IPS-NIHi11 (cell line): ENCODE measurements at places on chromosomes 6 and 20.

DNA sequence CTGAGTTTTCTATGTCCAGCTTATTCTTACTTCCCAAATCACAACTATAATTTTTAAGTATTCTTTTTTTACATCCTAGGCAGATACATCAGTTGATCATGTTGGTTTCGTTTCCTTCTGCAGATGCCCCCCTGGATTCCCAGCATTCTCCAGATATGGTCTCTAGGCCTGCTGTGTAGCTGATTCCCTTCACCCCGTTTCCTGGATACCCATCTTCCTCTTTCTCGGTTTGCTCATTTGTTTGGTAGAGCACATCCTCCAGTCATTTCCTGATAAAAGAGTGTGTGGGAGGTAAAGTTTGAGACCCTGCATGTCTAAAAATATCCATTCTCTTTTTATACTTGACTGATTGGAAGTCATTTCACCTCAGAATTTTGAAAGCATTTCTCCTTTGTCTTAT lies 66.4 kb downstream of the ANKS1A start:
- no peak for DNase-seq

DNA sequence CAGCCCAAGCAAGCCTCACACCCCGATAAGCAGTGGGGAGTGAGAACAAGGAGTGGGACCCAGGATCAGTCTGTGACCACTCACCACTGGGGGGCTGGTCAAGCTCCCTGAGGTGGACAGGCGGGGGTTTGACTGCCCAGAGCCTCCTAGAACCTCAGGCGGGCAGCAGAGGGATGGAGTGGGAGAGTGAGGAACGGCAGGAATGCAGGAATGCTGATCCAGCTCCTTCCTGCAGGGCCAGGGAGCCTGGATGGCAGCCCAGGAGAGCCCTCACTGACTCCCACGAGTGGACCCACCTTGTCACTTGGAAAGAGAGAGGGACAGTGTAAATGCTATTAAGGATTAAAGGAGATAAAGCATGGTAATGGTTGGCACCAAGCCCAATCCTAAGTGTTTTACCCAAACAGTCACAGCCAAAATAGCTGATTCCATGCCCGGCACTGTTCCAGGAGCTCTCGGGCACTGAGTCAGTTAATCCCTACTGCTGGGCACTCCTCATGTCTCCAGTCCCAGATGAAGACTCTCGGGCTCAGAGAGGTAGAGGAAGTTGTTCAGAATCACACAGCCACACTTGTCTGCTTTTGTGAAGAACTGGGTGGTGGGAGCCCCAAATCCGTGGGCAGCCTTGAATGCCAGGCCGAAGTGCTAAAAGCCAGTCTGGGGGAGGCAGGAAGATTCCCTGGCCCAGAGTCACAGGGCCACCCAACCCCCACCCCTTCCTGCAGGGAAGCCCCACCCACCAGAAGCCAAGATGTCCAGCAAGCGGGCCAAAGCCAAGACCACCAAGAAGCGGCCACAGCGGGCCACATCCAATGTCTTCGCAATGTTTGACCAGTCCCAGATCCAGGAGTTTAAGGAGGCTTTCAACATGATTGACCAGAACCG lies 3.1 kb downstream of the MYL9 start:
- DNase-seq = no peak

DNA sequence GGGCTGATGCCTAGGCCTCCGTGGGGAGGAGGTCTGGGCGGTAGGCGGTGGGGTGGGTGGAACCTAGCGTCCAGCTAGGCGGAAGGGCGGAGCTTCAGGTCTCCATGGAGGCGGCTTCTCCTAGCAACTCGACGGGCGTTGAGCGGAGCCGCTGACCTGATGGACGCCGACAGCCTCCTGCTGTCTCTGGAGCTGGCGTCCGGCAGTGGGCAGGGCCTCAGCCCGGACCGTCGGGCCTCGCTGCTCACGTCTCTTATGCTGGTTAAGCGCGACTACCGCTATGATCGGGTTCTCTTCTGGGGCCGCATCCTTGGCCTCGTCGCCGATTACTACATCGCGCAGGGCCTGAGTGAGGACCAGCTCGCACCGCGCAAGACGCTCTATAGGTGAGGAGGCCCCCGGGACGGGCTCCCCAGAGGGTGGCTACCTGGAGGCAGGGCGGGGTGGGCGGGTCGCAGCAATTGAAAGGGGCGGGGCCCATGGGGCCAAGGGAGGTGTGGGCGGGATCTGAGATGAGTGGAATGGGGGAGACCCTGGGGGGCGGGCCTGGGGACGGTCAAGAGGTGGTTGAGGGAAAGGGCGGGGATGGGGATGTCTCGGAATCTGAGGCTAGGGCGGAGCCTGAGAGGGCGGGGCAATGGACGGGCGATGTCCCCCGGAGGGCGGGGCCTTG lies at the start of gene RSPH9:
Gene RSPH9 (plus strand): TSS at position 97 of the 673 bp plus-strand sequence. CDS start 63 bp downstream, at position 160.
- DNase-seq = peak; percentile 93

GRCh38 chr6:35357677-35358076 lies 15.3 kb downstream of the PPARD start:
- no peak for DNase-seq

- DNase-seq = no peak
Observed at GRCh38 chr6:11407414-11407813, 130.1 kb upstream of the TMEM170B start.

DNA sequence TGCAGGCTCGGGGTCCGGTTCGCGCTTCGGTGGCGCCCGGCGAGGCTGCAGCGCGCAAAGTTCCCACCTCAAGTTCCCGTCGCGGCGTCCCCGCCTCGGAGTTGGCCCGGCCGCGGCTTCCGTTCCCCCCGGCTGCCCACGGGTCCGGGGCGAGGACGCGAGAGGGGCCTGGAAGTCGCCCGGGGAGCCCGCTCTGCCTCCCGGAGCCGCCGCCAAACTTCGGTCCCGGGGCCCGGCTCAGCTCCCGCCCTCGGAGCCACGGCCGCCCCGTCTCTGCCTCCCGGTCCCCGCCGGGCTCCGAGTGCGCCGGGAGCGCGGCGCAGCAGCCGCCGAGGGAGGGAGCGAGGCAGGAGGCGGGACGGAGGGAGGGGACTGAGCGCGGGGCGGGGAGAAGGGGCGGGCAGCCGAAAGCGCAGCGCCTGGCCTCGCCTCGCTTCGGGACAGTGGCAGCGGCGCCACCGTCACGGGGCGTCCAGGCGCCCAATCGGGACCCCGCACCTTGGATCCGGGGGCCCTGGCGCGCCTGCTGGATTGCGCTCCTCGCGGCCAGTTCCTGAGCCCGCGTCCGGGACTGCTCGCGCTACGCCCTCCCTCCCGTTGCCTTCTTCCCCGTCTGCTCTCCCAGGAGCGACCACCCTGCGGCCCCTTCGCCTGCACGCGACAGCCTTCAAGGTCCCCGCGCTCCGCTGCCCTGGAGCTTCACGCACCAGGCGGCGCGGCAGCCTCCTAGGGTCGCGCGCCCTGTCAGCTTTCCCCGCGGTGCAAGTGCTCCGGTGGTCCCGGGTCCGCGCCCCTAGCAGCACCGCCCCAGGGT lies at the start of gene KCNG1:
Gene KCNG1 (minus strand): TSS at position 305 of the 814 bp plus-strand sequence. CDS start 12,769 bp downstream, outside the sequence.
- DNase-seq = peak; percentile 98

DNA sequence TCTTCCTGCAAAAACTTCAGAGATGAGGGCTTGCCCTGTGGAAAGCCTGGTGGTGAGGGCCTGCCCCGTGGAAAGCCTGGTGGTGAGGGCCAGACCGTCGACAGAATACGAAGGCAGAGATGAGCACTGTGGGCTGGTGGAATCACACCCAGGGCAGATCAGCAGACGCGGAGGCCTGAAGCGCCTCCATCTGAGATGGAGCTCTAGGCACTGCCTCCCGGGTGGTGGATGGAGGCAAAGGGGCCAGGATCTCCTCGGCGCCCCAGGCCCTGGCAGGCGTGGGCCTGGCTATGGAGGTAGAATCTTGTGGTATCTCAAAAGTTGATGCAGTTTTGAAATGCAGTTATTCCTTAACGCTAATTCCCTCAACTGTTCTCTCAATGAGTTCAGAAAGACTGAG lies 104.8 kb downstream of the PSMB1 start:
- no peak for DNase-seq

DNA sequence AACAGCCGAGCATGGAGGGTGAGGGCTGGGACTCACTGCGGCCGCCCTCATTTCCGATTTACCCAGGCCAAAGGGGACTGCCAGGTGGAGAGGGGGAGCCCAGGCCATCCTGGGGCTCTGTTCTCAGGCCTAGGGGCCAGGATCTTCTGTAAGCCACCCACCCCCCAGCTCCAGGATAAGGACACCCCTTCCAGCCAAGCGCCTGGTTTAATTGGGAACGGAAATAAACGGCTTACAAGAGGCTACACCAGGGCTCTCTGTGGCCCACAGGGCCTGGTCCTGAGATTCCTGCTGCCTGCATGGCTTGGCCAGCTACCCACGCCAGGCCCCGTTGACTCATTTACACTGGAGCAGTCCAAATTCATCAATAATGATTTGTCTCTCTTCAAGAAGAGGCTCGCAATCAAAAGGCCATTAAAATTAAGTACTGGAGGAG lies 68.1 kb upstream of the TOP1 start:
- DNase-seq = no peak

DNA sequence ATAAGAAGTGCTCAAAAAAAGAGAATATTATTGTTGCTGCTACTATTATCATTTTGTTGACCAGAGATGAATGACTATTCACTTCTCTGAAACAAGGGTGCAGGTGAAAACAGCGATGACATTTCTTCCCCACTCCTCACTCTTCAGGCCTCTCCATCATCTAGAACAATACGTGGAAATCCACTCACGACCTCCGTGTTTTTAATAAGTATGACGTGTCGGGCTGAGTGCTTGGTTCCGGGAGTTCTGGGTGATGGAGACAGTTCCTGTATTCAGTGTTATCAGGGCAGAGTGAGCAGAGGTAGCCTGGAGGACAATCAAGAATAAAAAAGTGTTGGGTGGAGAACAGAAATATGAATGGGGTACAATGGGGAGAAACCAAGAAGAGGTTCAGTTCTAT lies 130.0 kb upstream of the ZNF217 start:
- DNase-seq = no peak

GRCh38 chr6:144586986-144587385 lies 301.9 kb downstream of the UTRN start:
- no peak for DNase-seq

DNA sequence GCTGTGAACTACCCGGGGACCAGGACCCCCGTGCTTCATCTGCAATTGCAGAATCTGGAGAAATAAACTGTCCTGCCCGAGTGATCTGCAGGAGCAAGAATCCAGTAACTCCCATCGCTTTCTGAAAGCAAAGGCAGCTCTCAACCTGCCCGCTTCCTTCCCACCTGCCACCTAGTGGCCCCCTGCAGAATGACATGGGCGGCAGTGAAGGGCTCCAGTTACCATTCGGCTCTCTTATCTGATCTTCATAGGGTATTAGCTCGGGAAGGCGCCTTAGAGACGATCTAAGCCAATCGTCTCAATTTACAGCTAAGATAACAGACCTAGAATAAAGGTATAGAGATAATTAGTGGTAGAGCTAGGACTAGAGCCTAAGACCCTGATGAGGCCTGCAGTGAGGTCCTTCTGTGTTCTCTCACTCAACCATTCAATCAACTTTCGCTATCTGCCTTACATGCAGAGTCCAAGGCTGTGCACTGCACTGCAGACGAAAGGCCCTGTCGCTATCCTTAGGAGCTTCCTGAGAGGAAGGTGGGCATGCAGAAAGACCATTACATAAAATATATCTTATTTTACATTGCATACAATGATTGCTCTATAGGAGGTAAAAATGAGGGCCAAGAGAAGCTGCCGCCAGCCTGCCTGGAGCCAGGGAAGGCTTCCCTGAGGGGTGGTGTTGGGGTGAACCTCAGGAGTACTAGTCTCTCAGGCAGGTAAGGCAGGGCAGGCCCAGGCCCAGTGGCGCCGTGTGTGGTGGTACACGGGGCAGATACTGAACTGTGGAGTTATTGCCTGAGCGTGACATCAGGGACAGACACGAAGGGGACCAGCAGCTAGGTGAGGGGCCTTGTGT lies 7.1 kb upstream of the PSMG4 start:
- peak; percentile 88 for DNase-seq
